ENCODE measurements at places on chromosomes 7 and 10.

DNA sequence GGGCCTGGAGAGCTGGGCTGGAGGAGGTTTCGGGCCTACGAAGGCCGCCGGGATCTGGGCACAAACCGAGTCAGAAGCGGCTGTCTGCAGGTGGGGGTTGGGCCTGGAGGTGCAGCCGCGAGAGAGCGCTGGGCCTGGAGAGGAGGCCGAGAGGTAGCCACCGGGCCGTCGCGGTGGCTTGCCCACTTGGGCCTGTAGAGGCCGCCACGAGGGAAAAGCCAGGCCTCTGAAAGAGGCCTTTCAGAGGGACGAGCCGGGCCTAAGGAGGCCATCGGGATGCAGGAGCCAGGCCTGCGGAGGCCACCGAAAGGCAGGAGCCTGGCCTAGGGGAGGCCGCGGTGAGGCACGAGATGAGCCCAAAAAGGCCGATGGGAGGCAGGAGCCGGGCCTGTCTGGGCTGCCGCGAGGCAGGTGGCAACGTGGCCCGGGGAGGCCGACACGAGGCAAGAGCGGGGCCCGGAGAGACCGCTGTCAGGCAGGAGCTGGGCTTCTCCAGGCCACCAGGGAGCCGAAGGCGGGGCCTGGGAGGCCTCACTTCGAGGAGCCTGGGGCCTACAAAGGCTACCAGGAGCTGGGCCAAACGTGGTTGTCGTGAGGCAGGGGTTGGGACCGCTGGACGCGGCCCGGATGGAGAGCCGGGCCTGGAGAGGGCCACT, 25.6 kb downstream of the MDH2 start:
- DNase-seq, result peak; percentile 36

DNA sequence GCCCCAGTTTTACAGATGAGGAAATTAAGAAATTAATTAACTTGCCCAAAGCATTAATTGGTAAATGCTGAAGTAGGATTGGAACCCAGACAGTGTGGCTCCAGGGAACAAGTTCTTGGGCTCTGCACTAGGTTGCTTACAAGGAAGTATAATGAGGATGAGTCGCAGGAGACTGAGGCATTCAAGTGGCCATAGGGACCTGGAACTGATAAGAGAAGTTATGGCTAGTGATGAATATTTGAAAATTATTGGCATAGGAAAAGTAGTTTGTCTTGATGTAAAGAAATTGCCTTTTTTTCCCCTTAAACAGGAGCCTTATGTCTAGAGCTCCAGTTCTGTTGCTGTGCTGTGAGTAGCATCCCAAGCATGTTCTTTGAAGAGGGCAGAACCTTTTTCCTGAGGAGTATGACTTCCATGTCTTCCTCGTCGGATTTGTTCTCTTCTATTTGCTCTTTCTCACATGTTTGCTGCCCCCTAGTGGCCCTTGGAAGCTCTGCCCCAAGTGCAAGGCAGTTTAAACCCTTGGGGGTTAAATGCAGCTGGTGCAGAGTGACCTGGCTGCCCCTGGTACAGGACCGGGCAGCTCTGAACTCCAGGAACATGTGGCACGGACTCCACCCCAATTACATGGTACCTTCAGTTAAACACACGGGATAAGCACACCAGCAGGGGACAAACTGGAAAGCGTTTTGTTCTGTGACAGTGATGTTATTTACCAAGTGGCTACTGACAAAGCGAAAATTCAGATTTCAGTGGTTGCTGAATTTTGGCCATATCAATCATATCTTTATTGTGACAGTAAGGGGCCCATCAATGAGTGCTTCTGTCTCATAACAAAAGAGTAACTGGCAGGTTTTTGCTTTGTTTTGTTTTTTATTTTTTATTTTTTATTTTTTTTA, 148.8 kb downstream of the HECW1 start:
- peak; percentile 68 for DNase-seq

- DNase-seq, result no peak
Observed at GRCh38 chr7:135405969-135406368, 103.9 kb downstream of the CNOT4 start.

- no peak for DNase-seq
Observed at GRCh38 chr10:48740015-48740707, 55.5 kb downstream of the WDFY4 start.

- no peak for DNase-seq
Observed at GRCh38 chr10:113982769-113983168, 60.9 kb upstream of the ADRB1 start.

GRCh38 chr7:71638108-71638507, 506.2 kb downstream of the GALNT17 start:
- DNase-seq, result no peak

GRCh38 chr7:35353481-35353880, 99.6 kb upstream of the TBX20 start:
- no peak for DNase-seq

DNA sequence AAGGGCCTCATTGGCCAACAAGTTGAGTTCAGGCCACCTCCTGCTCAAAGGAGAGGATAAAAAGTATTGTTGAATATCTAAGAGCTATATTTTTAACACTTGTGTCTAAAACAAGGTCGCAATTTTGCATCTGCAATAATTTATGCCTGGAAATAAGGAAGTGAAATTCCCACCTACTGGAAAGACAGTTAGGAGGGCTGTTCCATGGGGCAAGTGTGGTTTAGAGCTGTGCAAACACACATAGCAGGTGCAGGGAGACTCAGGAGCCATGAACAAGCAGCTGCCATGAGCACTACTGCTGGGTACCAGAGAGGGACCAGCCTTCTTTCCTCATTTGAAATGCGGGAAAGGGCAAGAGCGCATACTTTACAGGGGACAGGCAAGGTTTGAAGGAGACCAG, 35.5 kb upstream of the IKZF1 start:
- DNase-seq, result no peak

GRCh38 chr10:127009366-127009765, 104.1 kb downstream of the DOCK1 start:
- DNase-seq, result no peak

DNA sequence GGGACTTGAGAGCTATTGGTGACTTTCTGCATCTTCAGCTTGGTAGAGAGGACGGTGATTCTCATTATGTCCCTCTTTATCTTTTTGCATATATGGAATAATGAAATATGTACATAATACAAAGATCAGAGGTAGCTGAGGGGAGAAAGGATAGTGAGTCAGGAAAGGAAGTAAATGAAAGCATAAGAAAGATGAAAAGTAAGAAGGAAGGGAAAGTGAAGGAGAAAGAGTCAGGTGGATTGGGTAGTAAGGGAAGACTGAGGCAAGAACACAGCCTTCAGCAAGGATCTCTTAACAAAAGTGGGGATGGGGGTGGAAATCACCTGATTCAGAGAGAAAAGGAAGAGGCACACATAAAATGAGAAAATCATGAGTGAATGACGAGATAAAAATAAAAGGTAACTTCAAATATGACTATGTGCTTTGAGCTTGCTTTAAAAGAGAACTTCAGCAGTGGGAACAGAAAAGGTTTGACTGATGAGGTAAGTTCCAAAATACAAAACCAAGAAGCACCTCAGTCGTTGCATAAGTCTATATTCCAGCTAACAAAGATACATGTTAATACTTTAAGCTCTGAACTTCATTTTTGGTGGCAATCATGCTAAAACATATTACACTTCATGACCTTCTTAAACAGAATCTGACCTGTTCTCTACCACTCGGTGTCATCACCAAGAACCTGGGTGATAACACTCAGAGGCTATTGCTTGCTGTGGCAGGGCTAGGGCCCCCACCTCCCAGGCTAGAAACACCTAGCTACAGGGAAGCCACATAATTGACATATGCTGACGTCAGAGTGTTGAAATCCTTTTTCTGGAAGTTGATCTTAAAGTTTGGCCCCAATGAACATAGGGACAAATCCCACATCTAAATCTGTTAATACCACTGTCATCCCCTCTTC, 32.9 kb downstream of the NRCAM start:
- DNase-seq, result no peak

DNA sequence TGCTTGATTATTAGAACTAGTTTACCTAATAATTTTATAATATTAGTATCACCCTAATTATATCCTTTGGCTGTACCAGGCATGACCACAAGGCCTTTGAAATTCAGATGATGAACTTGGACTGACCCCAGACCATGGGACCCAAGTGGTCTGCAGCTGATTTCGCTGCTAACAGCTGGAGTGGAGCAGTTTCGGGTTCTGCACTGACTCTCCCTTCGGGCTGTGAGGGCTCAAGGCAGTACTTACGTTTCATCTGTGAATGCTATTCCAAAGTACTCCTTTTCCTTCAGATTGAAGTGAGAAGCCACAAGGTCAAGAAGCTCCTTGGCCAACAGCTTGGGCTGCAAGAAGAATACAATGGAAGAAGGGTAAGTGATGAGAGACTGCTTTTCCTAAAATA, 223.8 kb downstream of the PRPF18 start:
- no peak for DNase-seq

Measured in endothelial cell (in vitro differentiated cells).